ENCODE measurements at places on chromosomes 3 and 15.
A peak's percentile ranks its signal among the peaks of the same experiment; 100 is the strongest.

DNA sequence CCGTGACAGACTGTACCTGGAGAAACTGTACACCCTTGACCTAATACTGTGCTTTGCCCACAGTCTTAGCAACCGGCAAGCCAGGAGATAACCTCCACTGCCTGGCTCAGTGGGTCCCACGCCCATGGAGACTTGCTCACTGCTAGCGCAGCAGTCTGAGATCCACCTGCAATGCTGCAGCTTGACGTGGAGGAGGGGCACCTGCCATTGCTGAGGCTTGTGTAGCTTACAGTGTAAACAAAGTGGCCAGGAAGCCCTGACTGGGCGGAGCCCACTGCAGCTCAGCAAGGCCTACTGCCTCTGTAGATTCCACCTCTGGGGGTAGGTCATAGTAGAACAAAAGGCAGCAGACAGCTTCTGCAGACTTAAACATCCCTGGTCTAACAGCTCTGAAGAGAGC, 189.3 kb downstream of the EDEM1 start:
- no peak for DNase-seq

- peak; percentile 33 for DNase-seq
Observed at GRCh38 chr3:172280406-172281051, 167.7 kb downstream of the GHSR start.

- no peak for DNase-seq
Observed at GRCh38 chr3:31926543-31926942, 54.5 kb downstream of the OSBPL10 start.

DNA sequence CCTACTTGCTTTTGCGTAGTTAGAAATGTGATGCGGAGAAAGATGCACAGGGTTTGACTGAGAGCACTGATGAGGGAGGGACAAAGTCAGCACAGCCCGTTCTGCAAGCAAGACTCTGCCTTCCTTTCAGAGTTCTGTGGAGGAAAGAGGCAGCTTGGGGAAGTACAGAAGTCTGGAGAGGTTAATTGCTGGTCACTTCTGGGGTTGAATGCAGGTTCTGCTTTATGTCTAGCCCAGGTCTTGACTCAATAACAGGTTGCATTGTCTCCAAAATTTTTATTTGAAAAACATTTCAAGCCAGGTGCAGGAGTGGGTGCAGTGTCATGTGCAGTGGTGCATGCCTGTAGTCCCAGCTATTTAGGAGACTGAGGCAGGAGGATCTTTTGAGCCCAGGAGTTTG, 461.7 kb downstream of the NR2F2 start:
- DNase-seq = no peak

DNA sequence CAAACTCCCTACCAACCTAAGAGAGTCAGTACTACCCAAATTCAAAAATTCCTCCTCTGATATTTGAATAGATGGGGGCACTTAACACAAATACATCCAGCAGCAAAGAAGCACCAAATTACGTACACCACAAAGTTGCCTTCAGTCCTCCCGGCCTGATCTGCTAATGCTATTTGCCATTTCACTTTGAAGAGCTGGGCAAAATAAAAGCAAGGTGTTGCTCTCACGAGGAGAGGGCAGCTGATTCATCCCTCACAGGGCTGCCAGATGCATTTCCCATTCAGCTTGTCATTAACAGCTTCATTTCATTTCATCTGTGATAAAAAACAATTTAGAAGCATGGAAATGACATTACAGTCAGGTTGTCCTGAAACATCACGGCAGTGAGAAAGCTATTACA, 283.4 kb upstream of the VEPH1 start:
- no peak for DNase-seq

GRCh38 chr15:90887037-90887481, 2.8 kb downstream of the FES start:
- DNase-seq = no peak

- DNase-seq = no peak
Observed at GRCh38 chr3:49787182-49787464, 781 bp upstream of the IP6K1 start.

DNA sequence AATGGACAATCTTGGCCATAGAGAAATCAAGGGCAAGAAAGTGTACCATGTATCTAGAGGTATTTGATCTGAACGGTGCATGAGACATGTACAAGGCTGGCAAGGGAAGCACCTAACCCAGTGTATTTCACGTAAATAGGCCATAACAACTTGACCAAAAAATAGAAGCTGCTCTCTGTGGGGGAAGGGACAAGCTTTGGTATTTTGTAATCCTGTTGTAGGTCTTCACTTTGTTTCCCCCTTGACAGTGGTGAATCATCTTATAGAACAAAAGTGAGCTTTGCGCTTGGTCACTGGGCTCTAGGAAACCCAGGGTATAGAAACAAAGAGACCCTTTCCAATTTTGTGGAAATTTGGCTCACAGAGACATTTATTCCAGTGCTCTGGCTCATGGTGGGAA, 21.0 kb downstream of the LARS2 start:
- no peak for DNase-seq

- DNase-seq = no peak
Observed at GRCh38 chr3:197597335-197597734, 41.6 kb upstream of the BDH1 start.

GRCh38 chr3:122679085-122679881, 1.4 kb upstream of the PARP14 start:
- DNase-seq = peak; percentile 17

- DNase-seq = no peak
Observed at GRCh38 chr15:30973379-30973778, 18.0 kb downstream of the MTMR10 start.

- DNase-seq = no peak
Observed at GRCh38 chr3:135982404-135982761, 16.9 kb downstream of the PPP2R3A start.

DNA sequence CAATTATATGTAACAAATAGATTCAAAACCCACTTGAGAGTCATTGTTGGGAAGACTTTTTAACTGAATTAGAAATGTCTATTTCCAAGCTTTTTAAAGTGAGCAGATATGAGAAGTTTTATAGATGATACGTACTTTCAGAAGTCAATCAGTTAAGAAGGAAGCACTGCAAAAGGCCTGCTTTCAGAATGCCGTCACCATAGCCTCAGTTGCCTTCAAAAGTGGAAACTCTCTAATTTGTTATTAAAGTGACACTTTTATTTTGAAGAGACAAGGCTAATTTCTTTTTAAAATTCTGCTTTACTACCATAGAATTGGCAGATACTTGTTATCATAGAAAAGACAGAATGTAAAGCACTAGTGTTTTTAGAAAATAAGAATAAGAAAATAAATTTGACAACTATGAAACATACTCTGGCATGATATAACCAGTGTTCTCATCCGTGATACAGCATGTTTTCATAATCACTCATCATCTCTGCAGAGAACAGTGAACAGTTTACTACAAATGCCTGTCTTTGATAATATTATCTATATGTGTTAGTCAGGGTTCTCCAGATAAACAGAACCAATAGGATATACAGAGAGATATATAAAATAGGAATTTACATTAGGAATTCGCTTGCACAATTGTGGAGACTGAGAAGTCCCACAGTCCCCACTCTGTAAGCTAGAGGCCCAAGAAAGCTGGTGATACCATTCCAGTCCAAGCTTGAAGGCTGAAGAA, 7.0 kb upstream of the PLD1 start:
- DNase-seq = no peak

DNA sequence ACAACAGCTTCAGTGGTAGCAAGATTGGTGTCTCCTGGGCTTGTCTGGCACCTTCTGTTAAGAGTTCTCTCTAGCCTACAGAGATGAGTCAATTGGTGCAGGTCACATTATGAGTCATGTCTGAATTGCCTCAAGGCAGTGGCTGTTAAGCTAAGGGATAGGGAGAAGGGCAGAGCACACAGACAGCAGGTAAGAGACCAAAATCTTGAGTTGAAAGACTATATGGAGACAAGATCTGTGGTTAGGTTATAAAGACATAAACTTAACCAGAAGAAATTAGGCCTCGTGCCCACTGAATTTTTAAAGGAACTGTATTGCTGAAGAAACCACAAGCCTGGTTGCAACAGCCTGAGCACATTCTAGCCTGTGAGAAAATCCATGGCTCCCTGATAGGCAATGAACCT, 19.2 kb upstream of the KPNA1 start:
- no peak for DNase-seq

DNA sequence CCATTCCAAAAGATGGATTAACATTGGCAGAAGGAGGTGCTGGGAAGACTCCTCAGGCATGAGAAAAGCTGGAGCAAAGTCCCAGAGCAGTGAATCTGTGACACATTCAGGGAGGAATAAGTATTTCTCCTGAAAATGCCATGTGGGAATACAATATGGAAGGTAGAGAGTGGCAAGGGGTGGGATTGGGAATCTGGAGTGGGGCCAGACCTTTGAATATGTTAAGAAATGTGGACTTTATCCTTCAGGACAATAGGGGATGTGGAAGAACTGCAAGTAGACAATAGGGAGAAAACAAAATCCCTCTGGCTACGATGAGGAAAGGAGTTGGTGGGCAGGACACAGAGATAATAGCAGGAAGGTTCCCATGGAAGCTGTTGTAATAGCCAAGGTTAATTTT, 305.6 kb upstream of the TGFBR2 start:
- no peak for DNase-seq

- DNase-seq = no peak
Observed at GRCh38 chr3:46858456-46858855, 4.8 kb downstream of the MYL3 start.

DNA sequence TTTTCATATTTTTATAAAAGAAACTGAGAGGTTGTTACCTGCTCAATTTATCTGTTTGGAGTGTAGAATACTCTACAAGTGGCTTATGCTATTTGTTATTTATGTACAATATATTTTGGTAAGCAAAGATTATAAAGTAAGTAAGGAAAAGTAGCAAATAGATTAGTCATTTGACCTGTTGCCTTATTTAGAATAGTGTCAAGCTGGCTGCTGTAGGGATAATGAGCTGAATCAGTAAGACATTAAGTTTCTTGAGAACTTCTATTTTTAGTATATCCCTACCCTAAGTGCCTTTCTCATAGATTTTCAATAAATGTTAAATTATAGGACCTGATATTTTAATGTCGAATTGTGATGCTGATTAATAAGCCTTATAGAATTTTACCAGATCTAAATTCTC, 37.2 kb downstream of the ECT2 start:
- no peak for DNase-seq

- DNase-seq = no peak
Observed at GRCh38 chr3:50179710-50180109, 11.7 kb upstream of the GNAT1 start.

- DNase-seq = peak; percentile 21
Observed at GRCh38 chr3:32947789-32948238, 3.6 kb upstream of the CCR4 start.

GRCh38 chr15:54660356-54660755, 536.4 kb downstream of the RSL24D1 start:
- no peak for DNase-seq

DNA sequence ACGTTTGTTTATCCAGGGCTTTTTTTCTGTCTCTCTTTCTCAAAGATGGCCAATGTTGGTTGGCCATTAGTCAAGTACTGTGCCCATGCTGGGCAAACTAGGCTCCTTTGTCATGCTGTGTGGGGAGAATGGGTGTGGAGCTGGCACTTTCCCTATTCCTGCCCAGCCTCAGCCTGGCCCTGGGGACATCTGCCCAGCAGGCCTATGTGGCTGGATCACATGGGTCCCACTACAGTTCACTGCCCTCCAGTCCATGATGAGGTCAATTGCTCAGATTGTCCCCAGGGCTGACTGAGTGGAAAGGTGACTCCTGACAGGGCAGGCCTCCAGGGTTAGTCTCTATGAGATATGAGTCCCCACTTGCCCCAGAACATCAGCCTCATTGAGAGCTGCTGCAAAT, 54.4 kb upstream of the HERC1 start:
- DNase-seq = no peak

GRCh38 chr3:7506606-7507180, 645.8 kb downstream of the GRM7 start:
- no peak for DNase-seq

DNA sequence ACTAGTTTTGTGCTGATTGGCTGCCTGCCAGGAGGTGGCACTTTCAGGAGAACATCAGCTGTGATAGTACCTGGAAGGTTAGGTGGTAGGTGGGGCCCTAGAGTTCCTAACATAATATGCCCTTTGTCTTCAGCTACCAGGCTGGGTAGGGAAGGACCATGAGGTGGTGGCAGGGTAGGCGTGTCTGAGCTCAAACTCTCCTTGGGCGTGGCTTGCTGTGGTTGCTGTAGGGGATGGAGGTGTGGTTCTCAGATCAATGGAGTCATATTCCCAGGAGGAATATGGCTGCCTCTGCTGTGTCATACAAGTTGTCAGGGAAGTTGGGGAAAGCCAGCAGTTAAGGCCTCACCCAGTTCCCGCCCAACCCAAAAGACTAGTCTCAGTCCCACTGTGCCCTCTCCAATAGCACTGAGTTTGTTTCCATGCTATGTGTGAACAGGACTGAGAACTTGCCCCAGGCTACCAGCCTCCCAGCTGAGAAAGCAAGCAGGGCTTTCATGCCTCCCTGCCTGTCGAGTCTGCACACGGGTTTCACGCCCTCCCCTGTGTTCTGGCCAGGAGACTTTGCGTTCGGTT, 107.7 kb downstream of the CHCHD4 start:
- no peak for DNase-seq

DNA sequence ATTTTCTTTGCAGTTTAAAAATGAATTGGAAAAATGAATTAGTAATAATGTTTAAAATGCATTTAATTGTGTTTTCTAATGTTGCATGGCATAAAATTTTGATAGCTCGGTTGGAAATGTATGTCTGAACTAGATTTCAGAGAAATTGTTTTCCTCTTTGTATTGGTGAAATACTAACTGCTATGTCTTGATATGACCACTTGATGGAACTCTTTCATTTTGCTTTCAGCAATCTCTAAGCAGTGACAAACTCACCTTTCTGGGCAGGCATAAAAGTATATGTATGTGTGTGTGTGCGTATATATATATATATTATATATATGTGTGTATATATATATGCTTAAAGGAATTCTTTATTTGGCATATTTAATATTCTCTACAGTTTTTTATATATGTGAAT, 239.3 kb upstream of the ZNF717 start:
- DNase-seq = peak; percentile 23

DNA sequence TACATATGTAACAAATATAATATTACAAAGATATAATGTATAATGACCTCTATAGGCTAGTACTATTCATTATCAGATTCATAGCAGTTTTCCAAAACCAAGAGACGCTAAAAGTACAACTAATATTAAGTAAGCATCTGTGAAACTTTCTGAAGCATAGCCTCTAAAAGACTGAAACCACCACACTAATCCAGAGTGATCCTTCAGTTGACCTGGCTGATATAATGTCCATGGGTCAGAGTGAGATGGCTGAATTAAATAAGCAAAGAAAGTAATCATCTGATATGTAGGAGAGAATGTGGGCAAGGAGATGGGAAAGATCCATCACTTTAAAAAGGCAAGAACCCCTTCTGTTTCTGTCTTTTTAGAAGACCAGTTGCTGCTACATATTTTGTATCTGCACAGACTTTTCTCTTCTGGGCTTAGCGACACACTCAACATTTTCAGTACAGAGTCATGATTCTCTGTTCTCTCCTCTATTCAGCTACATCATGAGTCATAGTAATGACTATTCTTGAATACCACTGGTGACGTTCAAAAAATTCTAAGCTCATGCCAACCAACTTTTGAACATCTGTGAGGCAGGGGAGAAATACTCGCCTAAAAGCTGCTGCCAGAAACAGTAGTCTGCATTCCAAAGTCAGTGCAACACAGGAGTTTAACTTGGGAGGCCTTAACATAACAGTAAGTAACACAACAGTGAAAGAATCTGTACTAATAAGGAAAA, 149.6 kb downstream of the MAGI1 start:
- DNase-seq = no peak
